Coronary artery (tissue), 2 donors: ENCODE measurements at places on chromosomes 6 and 20.

- DNase-seq = no peak
These were observed 709.6 kb upstream of the MARCKS start for GRCh38 chr6:113147544-113147943.

DNA sequence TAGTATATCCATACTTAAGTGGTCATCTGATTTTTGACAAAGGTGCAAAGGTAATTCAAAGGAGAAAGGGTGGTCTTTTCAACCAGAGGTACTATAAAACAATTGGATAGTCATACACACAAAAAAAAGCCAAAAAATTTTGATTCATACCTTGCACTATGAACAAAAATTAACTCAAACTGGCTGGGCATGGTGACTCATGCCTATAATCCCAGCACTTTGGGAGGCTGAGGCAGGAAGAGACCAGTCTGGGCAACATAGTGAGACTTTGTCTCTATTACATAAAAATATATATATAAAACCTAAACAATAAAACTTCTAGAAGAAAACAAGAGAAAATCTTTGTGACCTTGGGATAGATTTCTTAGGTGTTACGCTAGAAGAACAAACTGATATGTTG, 43.8 kb upstream of the ADIG start:
- DNase-seq = no peak

GRCh38 chr20:60365064-60365666, 406.9 kb downstream of the CDH26 start:
- DNase-seq = no peak

DNA sequence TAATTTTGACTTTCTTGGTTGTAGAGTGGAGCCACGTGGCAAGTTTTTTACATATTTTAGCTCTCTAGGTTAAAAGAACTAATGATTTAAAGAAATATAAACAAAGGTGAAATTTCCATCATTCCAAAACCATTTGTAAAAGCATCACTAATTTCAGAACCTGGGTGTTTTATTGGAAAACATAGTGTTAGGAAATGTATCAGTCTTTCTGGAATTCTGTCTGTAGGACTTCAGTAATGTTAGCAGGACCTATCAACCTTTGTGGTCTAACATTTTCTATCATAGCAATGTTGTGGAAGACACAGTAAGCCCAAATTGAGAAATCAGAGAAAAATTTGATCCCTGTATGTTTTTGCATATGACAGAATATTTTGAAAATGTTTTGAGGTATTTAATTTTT, 28.3 kb downstream of the L3MBTL3 start:
- DNase-seq = no peak

GRCh38 chr6:158086504-158087223, 81.4 kb downstream of the SERAC1 start:
- DNase-seq = no peak

GRCh38 chr6:16602035-16602434, 159.2 kb downstream of the ATXN1 start:
- DNase-seq = no peak

- DNase-seq = no peak
These were observed 96.7 kb downstream of the BACH2 start for GRCh38 chr6:90199900-90200299.

DNA sequence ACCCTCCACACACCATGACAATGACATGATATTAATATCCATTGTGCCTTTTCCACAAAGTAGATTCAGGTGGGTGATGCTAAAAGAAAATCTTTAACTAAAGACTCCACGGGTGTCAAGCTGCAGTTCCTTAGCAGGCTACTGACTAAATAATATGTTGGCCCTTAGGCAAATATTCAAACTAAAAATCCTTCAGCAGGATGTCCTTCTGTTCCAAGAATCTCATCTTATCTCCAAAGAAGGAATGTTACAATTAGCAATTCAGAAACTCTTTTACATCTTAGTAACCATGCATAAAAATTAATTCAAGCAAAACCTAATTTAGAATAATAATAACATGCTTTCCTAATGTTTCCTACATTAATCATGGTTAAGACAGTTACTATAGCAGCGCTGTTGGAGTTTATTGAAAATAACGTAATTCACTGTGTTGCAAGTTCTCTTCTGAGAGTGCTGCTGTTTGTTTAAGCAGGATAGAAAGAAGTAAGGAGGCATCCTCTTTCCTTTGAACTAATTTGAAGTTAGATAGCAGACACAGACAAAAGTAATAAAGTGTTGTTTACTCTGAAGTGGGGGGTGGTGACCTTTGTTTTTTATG, 414.8 kb upstream of the CDH4 start:
- no peak for DNase-seq

DNA sequence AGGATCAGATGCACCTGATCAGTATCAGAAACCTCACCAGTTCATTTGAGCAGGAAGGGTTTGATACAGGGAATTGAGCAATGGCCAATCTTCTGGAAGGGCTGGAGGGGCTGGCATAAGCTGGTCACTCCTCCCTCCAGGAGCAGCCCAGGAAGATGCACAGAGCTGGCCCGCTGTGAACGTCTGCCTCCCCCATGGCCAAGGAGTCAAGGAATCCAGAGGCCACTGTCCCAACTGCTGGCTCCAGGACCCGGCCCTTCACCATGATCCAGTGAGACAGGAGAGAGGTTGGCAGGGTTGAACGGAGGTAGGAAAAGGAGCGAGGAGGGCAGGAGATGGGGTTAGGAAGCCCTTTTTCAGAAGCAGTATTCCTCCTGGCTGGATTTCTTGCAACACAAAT, 113.9 kb upstream of the CST7 start:
- DNase-seq = no peak

- no peak for DNase-seq
These were observed 25.2 kb downstream of the RFPL4B start for GRCh38 chr6:112372226-112372806.

GRCh38 chr6:139939189-139939979, 564.9 kb upstream of the CITED2 start:
- DNase-seq = no peak

DNA sequence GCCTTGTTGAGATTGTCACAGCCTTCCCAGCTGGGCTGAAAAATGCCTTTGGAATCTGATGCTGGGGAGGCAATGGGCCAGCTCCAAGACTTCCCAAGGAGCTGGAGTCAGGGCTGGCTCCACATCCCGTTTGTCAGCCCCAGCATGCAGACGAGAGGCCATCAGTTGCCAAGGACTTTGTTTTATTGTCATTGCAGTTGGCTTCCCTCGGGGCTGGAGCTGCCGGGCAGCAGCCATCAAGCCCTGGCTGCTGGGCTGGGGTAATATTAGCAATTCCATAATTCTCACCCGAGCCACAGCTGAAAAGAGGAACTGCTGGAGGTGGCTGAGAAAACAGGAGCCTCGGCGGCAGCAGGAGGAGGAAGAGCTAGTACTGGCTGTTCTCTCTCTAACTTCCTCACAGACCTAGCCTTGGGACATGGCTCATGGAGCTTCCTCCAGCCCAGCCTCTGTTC, 182.5 kb downstream of the CDC5L start:
- peak; percentile 72 for DNase-seq

DNA sequence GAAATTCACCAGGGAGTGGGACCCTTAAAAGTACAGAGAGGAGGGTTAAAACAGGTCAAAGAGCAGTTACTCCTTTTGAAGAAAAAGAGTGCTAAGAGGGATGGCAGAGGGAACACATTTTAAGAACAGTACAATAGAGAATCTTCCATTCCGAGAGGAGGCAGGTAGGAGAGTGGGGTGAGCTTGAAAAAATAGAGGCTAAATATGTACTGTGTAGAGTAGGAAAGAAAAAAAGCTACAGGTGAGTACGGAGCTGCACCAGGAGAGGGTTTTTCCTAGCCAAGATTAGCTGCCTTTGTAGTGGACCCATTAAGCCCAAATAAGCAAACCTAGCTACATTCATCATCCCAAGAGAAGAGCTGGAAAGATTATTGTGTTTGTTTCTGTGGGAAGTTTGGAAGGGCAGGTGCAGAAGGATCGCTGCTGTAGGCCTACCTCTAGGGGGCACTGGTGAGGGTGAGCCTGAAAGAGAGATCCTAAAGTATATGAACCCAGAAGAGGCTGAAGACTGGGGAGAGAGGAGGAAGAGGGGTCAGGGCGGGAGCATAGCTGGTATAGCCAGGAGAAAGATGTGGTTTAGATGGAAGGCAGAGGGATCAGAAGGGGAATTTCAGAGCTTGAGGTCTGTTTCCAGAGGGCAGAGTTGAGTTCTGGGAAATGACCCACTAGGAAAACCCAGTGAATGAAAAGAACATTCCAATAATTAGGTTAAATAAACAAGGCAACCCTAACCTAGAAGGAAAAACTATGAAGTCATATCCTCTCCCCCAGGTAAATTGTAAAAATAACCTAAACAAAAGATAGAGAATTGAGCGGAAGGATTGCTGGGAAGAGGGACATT, 50.2 kb upstream of the HINT3 start:
- DNase-seq = no peak

GRCh38 chr20:51334609-51335008, 207.9 kb downstream of the NFATC2 start:
- no peak for DNase-seq

DNA sequence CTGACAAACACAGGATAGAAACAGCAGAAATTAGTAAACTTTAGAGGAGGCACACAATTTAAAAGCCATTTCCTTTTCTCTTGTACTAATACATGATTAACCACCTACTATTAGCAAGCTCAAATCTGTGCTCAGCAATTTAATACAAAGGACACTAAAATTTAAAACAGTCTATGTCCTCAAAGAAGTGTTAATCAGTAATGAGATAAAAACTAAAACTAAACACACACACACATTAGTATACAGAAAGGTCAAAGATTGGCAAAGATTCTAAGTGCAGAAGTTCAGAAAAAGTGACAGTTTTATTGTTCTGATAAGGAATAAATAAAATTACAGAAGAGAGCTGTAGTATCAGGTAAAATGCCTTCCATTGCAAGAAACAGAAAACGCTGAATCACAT, 73.9 kb upstream of the RUNX2 start:
- DNase-seq = no peak

- no peak for DNase-seq
These were observed 61.5 kb upstream of the VSTM2L start for GRCh38 chr20:37841389-37841788.
